ENCODE measurements at places on chromosomes 5 and 9.

- DNase-seq, result no peak
Observed at GRCh38 chr9:78314550-78314949, 17.6 kb downstream of the PSAT1 start.

GRCh38 chr9:127854184-127854806, at the start of gene ENG:
TSS of gene ENG (minus strand) at chr9:127854658. CDS start at chr9:127854355, 303 bp downstream.
- DNase-seq, result no peak

DNA sequence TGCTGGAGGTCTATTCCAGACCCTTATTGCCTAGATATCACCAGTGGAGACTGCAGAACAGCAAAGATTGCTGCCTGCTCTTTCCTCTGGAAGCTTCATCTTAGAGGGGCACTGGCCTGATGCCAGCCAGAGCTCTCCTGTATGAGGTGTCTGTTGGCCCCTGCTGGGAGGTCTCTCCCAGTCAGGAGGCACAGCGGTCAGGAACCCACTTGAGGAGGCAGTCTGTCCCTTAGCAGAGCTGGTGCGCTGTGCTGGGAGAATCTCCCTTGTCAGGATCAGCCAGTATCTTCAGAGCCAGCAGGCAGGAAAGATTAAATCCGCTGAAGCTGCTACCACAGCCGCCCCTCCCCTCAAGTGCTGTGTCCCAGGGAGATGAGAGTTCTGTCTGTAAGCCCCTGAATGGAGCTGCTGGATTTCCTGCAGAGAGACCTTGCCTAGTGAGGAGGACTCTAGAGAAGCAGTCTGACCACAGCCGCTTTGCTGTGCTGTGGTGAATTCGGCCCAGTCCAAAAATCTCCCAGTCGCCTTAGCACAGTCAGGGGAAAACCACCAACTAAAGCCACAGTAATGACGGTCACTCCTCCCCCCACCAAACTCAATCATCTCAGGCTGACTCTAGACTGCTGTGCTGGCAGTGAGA, 124.1 kb downstream of the JAKMIP2 start:
- no peak for DNase-seq

- no peak for DNase-seq
Observed at GRCh38 chr5:134945041-134945440, 22.7 kb upstream of the CATSPER3 start.

GRCh38 chr5:162323466-162323865, 255.9 kb downstream of the GABRG2 start:
- DNase-seq, result no peak

DNA sequence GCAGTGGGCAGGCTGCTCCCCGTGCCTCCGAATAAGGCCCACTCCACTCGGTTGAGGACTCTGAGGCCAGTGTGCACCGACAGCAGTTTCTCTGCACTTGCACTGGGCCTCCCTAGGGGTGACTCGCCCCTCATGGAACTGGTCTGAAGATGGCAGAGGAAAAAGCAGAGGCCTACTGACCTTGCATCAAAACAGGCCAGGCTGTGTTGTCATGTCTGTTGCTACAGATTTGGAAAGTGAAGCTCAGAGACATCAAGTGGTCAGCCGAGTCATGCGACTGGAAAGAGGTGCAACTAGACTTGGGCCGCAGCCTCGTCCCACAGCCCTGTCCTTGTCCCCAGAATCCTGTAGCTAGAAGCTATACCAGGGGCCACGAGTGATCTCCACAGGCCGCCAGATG, 78.3 kb downstream of the DCP2 start:
- no peak for DNase-seq
